Lower lobe of right lung (tissue), 2 donors: ENCODE measurements at places on chromosomes 2 and 18.

DNA sequence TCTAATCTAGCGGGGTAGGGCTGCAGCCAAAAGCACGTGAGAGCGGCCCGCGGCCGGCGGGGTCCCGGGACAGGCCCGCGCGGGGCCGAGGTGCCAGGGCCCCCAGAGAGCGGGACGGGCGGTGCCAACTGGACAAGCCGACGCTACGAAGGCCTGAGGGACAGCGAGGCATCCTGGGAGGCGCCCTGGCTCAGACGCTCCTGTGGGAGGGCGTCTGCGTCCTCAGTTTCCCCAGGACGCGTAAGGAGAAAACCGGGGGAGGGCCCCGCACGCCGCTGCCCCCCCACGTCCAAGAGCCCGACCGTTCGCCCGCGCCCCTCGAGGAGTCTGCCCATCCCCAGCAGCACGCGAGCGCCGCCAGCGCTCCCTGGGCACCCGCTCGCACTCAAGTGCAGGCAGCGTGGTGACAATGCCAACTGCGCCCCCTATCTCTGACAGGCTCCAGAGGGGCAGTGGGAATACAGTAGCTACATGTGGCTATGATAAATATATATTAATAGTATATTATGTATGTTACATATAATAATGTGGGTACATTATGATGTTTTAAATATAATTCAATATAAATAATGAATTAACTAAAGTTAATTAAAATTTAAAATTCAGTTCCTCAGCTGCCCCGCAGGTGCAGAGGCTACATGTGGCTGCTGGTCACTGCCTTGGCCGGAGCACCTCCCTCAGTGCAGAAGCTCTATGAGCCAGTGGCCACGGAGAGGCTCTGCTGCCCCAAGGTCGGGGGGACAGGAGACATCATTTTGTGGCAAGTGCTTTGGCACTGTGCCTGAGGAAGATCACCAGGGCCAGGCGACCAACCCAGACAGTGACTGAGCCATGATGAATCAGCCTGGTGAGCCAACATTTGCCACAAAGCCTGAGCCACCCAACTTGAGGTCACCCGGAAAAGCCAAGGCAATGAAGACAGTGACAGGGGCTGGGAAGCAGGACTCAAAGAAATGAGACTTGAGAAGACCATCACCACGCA lies 5.5 kb upstream of the SFT2D3 start:
- H3K4me3 ChIP-seq = peak overlapping the region; percentile 36
- H3K4me1 ChIP-seq = peaks cover 6% of the 10 kb centered on the region
- no peak overlapping the region for H3K27ac ChIP-seq
- H3K27me3 ChIP-seq = no peaks in the 10 kb centered on the region

- no peaks in the 10 kb centered on the region for H3K36me3 ChIP-seq
- H3K27ac ChIP-seq = no peak overlapping the region
- no peaks in the 10 kb centered on the region for H3K27me3 ChIP-seq
- no peaks in the 10 kb centered on the region for H3K4me1 ChIP-seq
Observed at GRCh38 chr2:157559061-157559460, 69.6 kb downstream of the ACVR1C start.

- no peak for DNase-seq
- no peak overlapping the region for H3K4me3 ChIP-seq
- H3K27me3 ChIP-seq = no peaks in the 10 kb centered on the region
- no peak overlapping the region for H3K27ac ChIP-seq
- H3K4me1 ChIP-seq = peaks cover 10% of the 10 kb centered on the region
- no peaks in the 10 kb centered on the region for H3K36me3 ChIP-seq
Observed at GRCh38 chr2:191155608-191156071, 4.8 kb upstream of the STAT4 start.

DNA sequence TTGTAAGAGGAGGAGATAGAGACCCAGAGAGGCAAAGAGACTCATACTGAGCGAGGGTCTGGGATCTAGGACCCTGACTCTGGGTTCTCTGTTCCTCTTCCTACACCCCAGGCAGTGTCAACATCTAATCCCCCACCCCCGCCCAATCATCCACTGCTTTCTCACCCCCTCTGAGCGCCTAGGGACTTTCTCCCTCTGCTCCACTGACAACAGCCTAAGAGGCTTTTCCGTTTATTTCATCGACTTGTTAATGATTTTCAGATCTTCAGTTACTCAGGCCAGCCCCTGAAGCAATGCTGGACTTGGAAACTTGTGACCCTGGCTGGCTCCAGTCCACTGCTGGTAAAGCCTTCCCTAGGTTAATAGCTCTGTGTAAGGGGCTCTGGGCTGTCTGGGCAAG lies 65.1 kb downstream of the TFCP2L1 start:
- no peak overlapping the region for H3K4me3 ChIP-seq
- H3K36me3 ChIP-seq = peaks cover 18% of the 10 kb centered on the region
- H3K4me1 ChIP-seq = no peaks in the 10 kb centered on the region
- H3K27ac ChIP-seq = no peak overlapping the region
- DNase-seq = no peak
- H3K27me3 ChIP-seq = peaks cover 11% of the 10 kb centered on the region

DNA sequence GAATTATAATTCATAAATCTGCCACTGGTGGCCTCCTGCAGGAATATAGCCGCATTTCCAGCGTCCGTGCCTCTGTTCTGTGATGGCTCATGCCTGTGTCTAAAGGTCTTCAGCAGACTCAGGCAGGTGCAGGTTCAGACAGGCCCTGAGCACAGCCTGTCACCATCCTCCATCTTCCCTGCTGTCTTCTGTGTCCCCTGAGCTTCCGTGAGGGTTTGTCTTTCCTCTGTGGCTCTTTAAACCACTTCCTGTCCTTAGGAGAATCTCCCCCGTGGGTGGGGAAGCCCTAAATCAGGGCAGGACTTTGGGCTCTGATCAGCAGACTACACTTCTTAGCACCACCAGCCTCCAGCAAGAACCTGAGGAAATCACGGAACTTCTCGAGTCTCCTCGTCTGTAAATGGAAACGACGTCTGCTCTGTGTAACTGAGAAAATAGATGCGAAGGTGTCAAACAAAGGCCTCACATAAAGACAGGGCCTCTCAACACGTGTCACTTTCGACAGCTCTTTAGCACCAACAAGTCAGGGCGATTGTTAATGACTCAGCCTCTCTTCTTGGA lies 24.1 kb upstream of the NFATC1 start:
- no peaks in the 10 kb centered on the region for H3K27me3 ChIP-seq
- H3K4me3 ChIP-seq = no peak overlapping the region
- no peak overlapping the region for H3K27ac ChIP-seq
- DNase-seq = no peak

DNA sequence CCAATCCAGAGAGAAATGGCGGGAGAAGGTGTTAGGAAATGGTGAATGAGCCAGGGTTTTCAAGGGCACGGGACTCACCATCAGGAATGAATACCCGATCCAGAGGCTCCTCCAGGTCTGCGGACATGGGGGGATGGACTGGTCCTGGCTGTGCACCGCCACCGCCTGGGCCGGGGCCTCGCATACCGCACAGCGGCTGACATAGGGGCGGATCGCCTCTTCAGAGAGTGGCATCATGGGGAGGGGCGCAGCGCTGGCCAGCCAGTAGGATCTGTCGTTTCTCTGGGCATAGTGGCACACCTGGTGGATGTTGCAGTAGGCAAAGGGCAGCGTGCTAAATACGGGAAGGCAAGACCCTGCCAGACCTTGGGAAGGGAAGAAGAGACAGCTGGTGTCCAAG lies 156.1 kb downstream of the COL4A4 start:
- no peak overlapping the region for H3K4me3 ChIP-seq
- DNase-seq = no peak
- H3K36me3 ChIP-seq = no peaks in the 10 kb centered on the region

- no peaks in the 10 kb centered on the region for H3K36me3 ChIP-seq
- H3K27ac ChIP-seq = peak overlapping the region; percentile 33
- no peak overlapping the region for H3K4me3 ChIP-seq
- no peaks in the 10 kb centered on the region for H3K27me3 ChIP-seq
- H3K4me1 ChIP-seq = no peaks in the 10 kb centered on the region
Observed at GRCh38 chr2:9565436-9566153, 10.0 kb upstream of the ADAM17 start.

GRCh38 chr18:7786569-7786968 lies 219.5 kb downstream of the PTPRM start:
- no peak overlapping the region for H3K27ac ChIP-seq
- no peak for DNase-seq
- H3K4me3 ChIP-seq = no peak overlapping the region
- H3K36me3 ChIP-seq = no peaks in the 10 kb centered on the region

GRCh38 chr2:42560899-42561298 lies 7.5 kb upstream of the MTA3 start:
- no peak overlapping the region for H3K27ac ChIP-seq
- no peaks in the 10 kb centered on the region for H3K4me1 ChIP-seq
- no peaks in the 10 kb centered on the region for H3K36me3 ChIP-seq
- no peaks in the 10 kb centered on the region for H3K27me3 ChIP-seq
- DNase-seq = no peak

DNA sequence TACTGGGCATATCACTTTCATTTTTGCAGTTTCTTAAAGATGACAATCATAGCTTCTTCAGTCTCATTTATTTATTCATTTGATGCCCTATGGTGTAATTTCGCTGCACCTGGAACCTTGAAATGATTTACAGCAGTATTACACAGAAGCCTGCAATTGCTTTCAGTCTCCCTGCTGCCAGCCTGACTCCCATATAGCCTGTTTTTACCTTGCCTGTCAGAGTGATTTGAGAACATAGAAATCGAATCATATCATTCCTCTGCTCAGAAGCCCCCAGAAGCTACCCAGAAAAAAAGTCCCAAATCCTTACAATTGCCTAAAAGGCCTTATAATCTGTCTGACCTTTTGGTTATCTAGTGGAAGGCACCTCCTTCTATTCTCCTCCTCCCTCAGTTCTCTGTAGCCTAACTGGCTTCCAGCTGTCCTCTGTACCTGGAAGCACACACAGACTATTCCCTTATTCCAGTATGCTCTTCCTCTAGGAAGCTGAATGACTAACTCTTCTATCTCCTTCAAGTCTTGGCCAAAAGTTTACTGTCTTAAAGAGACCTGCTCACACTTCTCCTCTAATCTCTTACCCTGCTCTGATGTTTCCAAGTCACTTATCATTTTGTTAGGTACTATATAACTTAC lies 12.6 kb downstream of the SCN3A start:
- H3K27ac ChIP-seq = no peak overlapping the region

GRCh38 chr2:26672112-26672817 lies 20.3 kb upstream of the KCNK3 start:
- H3K27me3 ChIP-seq = no peaks in the 10 kb centered on the region
- H3K4me3 ChIP-seq = no peak overlapping the region
- no peaks in the 10 kb centered on the region for H3K36me3 ChIP-seq
- no peaks in the 10 kb centered on the region for H3K4me1 ChIP-seq

GRCh38 chr18:79875931-79876461 lies 75.5 kb downstream of the SLC66A2 start:
- no peak overlapping the region for H3K27ac ChIP-seq
- H3K4me3 ChIP-seq = no peak overlapping the region
- H3K27me3 ChIP-seq = peaks cover 12% of the 10 kb centered on the region
- no peaks in the 10 kb centered on the region for H3K36me3 ChIP-seq
- no peak for DNase-seq
- H3K4me1 ChIP-seq = no peaks in the 10 kb centered on the region

- H3K36me3 ChIP-seq = no peaks in the 10 kb centered on the region
- H3K27ac ChIP-seq = no peak overlapping the region
- H3K4me3 ChIP-seq = no peak overlapping the region
- no peaks in the 10 kb centered on the region for H3K27me3 ChIP-seq
Observed at GRCh38 chr2:229612384-229612971, 101.9 kb downstream of the DNER start.

- no peak within 1 kb of the TSS for H3K4me3 ChIP-seq
- H3K4me1 ChIP-seq = peaks cover 12% of the 10 kb centered on the region
- H3K27me3 ChIP-seq = no peaks in the 10 kb centered on the region
- H3K36me3 ChIP-seq = no peaks in the 10 kb centered on the region
- H3K27ac ChIP-seq = peak within 1 kb of the TSS; percentile 18
Observed at GRCh38 chr2:238100049-238100820, at the start of gene ESPNL. TSS of gene ESPNL (plus strand) at chr2:238100340. CDS start at chr2:238100420, 80 bp downstream.

GRCh38 chr2:169767243-169767888 lies 31.3 kb upstream of the SSB start:
- H3K4me1 ChIP-seq = peaks cover 9% of the 10 kb centered on the region
- DNase-seq = no peak
- peaks cover 22% of the 10 kb centered on the region for H3K27me3 ChIP-seq

GRCh38 chr18:39909706-39910105 lies 2045.3 kb upstream of the PIK3C3 start:
- no peak for DNase-seq
- no peak overlapping the region for H3K27ac ChIP-seq

GRCh38 chr2:17788773-17789172 lies 27.5 kb upstream of the MSGN1 start:
- no peak for DNase-seq
- H3K27ac ChIP-seq = no peak overlapping the region
- no peak overlapping the region for H3K4me3 ChIP-seq

DNA sequence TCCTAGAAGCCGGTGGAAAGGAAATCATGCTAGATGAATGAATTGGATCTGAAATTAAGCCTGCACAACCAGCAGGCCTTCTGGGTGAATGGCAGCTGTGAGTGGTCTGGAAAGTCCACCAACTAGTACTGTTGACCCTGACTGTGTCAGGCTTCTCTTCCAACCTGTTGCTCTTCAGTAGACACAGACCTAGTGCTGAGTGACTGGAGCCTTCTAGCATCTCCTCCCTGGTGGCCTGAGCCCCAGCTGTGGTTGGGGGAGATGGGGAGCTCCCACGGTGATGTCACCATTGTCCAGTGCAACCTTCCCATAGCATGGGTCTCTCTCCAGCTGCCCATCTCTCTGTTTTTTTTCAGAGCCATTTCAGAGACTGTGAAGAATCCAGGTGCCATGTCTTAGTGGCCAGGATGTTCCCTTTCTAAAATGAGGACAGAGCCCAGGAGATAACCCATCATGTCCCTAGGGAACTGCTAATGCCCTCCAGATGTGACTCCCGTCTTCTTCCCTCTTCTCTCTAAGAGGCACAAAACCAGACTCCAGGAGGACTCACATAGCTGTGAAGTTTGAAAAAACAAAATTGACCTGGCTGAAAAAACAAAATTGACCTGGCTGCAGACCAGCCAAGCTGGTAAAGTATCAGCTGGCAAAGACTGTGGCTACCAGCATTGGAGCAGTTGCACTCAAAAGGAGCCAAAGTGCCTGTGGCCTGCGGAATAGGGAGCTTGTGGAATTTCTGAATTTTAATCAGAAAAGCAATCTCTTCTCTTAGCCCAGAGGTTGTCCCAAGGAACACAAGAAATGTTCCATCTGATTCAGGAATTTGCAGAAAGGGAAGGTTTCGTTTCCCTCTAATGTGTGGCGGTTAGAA lies 67.4 kb upstream of the RPL31 start:
- DNase-seq = no peak
- no peaks in the 10 kb centered on the region for H3K36me3 ChIP-seq
- H3K27ac ChIP-seq = no peak overlapping the region
- H3K4me3 ChIP-seq = no peak overlapping the region

GRCh38 chr2:150787353-150788093 lies 300.1 kb upstream of the RND3 start:
- no peak overlapping the region for H3K4me3 ChIP-seq
- no peak for DNase-seq
- no peaks in the 10 kb centered on the region for H3K36me3 ChIP-seq
- H3K27ac ChIP-seq = no peak overlapping the region
- no peaks in the 10 kb centered on the region for H3K27me3 ChIP-seq

DNA sequence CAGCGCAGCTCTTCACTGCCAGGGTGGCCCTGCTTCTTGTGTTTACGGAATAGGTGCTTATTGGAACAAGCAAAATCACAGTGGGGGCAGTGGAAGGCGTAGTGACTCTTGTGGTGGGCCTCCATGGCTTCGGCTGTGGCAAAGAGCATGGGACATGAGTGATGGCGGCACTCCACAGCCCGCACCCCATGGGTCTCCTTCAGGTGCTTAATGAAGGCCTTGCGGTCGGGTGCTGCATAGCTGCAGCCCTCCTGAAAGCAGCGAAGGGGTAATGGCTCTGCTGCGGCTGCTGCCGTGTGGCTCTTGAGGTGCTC lies 10.7 kb downstream of the ZNF142 start:
- H3K4me3 ChIP-seq = no peak overlapping the region
- H3K27ac ChIP-seq = no peak overlapping the region
- no peaks in the 10 kb centered on the region for H3K4me1 ChIP-seq
- no peak for DNase-seq
- peaks cover 99% of the 10 kb centered on the region for H3K36me3 ChIP-seq
